Activated CD8-positive, alpha-beta T cell treated with anti-CD3 and anti-CD28 coated beads for 36 hours (primary cell): ENCODE measurements at places on chromosomes 2 and 18.

DNA sequence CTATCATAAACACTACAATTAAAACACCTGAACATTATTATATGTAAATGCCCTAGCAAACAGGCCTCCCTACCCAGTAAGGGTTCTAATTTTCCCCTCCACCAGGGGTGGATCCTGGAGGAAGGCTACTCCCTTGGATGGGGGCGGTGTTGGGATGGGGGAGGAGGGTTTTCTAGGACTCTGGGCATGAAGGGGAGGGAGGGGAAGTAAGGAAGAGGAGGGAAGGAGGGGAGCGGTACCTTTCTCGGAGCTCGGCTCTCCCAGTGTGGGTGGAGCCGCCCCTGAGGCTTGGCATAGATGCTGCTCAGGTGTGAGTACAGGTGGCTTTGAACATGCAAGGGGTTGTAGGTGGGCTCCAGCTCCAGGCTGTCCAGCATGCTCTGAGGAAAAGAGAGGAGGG, 5.4 kb downstream of the DOK1 start:
- peaks cover 7% of the 10 kb centered on the region for H3K36me3 ChIP-seq
- H3K27me3 ChIP-seq, result peaks cover 23% of the 10 kb centered on the region
- DNase-seq, result no peak
- H3K4me1 ChIP-seq, result peaks cover 14% of the 10 kb centered on the region
- H3K27ac ChIP-seq, result no peak overlapping the region

- H3K27ac ChIP-seq, result no peak overlapping the region
- no peak overlapping the region for H3K4me3 ChIP-seq
- DNase-seq, result no peak
- peaks cover 10% of the 10 kb centered on the region for H3K27me3 ChIP-seq
These were observed 16.4 kb upstream of the ZNF385B start for GRCh38 chr2:179877601-179878364.

- DNase-seq, result no peak
- H3K27ac ChIP-seq, result no peak overlapping the region
- peaks cover 6% of the 10 kb centered on the region for H3K27me3 ChIP-seq
- H3K4me3 ChIP-seq, result no peak overlapping the region
- H3K4me1 ChIP-seq, result no peaks in the 10 kb centered on the region
These were observed 613.9 kb downstream of the IRS1 start for GRCh38 chr2:226185616-226186211.

- peaks cover 16% of the 10 kb centered on the region for H3K27me3 ChIP-seq
- no peak overlapping the region for H3K27ac ChIP-seq
- H3K4me3 ChIP-seq, result no peak overlapping the region
- no peaks in the 10 kb centered on the region for H3K36me3 ChIP-seq
- H3K4me1 ChIP-seq, result no peaks in the 10 kb centered on the region
- no peak for DNase-seq
These were observed 36.6 kb upstream of the TWIST2 start for GRCh38 chr2:238811293-238811692.

DNA sequence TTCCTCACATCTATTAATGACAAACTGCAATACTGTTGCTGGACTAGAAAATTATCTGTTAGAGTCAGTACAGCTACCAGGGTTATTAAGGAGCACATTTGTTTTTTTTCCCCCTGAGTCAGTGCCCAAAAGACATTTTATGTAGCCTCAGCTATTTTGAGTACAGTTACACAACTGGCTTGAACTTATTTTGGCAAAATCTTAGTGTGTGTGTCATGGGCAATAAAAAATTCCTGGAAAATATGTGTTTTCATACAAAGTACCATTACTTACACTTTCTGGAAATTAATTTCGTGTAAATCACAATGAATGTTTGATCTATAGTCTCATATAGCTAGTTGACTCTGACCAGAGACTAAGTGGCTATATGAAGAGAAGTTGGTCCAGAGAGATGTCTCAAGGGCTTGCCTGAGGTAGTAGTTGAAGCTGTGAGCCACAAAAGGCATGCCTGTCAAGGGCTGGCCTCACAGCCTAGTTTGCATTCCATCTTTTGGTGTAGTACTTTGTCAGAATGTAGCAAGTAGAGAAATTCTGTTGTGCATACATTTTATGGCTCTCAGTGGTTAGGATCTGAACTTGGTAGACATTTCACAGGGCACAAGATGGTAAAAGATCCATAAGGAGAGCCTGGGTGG, 283.4 kb downstream of the MTX2 start:
- H3K27ac ChIP-seq, result no peak overlapping the region
- H3K4me1 ChIP-seq, result peaks cover 7% of the 10 kb centered on the region
- DNase-seq, result no peak
- H3K4me3 ChIP-seq, result no peak overlapping the region

DNA sequence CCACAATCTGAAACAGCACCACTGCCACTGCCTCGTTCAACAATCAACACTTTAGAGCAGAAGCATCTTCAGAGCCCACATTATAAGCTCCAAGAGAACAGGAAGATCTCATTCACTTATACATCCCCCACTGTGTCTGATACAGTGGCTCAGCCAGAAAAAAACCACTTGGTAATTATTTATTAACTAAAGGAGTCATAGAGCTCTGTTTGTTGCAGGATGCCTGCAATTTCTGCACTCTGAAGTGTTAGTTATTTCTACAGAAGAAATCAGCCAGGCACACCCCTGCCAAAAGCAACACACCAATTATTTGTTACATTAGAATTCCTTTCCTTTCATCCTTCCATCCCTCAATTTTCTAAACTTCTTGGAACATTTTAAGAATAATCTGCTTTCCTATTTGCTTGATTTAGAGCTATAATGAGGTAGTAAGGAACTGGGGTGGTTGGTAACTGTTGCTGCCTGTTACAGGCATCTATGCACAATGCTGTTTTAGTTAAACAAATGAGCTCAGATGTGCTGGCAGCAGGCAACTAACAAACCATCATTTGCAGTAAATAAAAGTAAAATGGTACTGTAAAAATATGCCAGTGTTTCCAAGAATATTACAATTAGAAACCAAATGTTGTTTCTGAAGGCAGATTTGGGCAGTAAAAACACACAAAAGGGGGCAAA, 59.9 kb downstream of the DYM start:
- peaks cover 38% of the 10 kb centered on the region for H3K4me1 ChIP-seq
- peaks cover 11% of the 10 kb centered on the region for H3K36me3 ChIP-seq
- DNase-seq, result no peak
- H3K27ac ChIP-seq, result no peak overlapping the region

DNA sequence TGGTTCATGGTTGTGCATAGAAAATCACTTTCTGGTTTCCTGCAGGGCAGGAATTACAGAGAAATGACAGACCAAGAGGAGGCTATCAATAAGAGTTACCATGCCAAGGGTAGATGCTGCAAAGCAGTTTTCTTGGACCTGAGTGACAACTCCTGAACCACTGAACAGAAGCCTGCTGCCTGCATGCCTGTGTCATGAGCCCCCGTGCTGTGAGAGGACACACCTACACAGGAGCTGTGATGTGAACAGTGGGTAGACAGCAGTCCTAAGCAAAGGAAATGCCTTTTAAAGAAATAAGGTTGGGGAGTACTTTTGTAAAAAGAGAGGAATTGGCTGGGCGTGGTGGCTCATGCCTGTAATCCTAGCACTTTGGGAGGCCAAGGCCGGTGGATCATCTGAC, 54.2 kb upstream of the CREB1 start:
- no peaks in the 10 kb centered on the region for H3K27me3 ChIP-seq
- peak; percentile 17 for DNase-seq

- H3K36me3 ChIP-seq, result no peaks in the 10 kb centered on the region
- H3K4me3 ChIP-seq, result no peak overlapping the region
- no peak for DNase-seq
- H3K27ac ChIP-seq, result no peak overlapping the region
These were observed 30.3 kb upstream of the B3GNT7 start for GRCh38 chr2:231364961-231365810.

DNA sequence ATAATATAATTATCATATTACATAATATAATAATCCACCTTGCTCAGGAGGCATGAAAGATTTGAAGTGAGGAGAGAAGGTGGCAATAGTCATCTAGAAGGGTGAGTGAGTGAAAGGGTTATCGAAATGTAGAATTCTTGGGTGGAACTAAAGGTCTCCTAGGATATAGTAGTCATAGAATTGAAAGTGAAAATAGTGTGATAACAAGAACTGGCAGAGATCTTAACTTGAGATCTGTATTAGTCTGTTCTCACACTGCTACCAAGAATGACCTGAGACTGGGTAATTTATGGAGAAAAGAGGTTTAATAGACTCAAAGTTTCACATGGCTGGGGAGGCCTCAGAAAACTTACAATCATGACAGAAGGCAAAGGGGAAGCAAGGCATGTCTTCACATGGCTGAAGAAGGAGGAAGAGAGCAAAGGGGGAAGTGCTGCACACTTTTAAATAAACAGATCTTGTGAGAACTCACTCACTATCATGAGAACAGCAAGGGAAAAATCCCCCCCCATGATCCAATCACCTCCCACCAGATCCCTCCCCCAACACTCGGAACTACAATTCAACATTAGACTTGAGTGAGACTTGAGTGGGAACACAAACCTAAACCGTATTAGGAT, 351.5 kb downstream of the NR4A2 start:
- no peaks in the 10 kb centered on the region for H3K36me3 ChIP-seq
- H3K27me3 ChIP-seq, result no peaks in the 10 kb centered on the region
- H3K27ac ChIP-seq, result no peak overlapping the region
- no peaks in the 10 kb centered on the region for H3K4me1 ChIP-seq
- H3K4me3 ChIP-seq, result no peak overlapping the region

DNA sequence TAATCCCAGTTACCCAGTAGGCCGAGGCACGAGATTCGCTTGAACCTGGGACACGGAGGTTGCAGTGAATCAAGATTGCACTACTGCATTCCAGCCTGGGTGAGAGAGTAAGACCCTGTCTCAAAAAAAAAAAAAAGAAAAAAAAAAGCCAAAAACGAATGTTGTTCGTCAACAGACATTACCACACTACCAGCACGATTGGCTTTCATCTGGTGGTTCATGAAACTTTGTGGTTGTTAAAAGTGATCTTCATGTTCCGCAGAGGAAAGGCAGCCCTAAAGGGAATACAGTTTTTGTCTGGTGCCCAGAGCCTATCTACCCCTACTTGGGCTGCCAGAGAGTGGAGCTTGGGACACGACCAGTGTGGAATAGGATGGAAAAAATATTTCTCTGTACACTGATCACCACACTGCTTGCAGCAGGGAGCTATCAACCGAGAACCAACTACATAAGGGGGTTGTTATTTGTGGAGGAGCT, 13.6 kb upstream of the CXCR4 start:
- no peaks in the 10 kb centered on the region for H3K36me3 ChIP-seq
- peaks cover 96% of the 10 kb centered on the region for H3K4me1 ChIP-seq
- peaks cover 5% of the 10 kb centered on the region for H3K27me3 ChIP-seq

- no peaks in the 10 kb centered on the region for H3K36me3 ChIP-seq
- H3K4me3 ChIP-seq, result no peak overlapping the region
- H3K27ac ChIP-seq, result no peak overlapping the region
These were observed 232.6 kb downstream of the LDLRAD4 start for GRCh38 chr18:13451213-13451540.

DNA sequence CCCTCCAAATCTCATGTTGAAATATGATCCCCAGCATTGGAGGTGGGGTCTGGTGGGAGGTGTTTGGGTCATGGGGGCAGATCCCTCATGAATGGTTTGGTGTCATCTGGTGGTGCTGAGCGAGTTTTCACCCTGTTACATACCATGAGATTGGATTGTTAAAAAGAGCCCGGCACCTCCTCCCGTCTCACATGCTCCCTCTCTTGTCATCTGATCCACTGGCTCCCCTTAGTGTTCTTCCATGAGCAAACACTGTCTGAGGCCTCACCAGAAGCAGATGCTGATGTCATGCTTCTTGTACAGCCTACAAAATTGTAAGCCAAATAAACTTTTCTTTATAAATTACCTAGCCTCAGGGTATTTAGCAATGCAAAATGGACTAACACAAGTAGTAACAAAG, 405.0 kb upstream of the SLC39A10 start:
- DNase-seq, result no peak
- H3K27me3 ChIP-seq, result no peaks in the 10 kb centered on the region
- H3K27ac ChIP-seq, result no peak overlapping the region
- H3K4me1 ChIP-seq, result no peaks in the 10 kb centered on the region

DNA sequence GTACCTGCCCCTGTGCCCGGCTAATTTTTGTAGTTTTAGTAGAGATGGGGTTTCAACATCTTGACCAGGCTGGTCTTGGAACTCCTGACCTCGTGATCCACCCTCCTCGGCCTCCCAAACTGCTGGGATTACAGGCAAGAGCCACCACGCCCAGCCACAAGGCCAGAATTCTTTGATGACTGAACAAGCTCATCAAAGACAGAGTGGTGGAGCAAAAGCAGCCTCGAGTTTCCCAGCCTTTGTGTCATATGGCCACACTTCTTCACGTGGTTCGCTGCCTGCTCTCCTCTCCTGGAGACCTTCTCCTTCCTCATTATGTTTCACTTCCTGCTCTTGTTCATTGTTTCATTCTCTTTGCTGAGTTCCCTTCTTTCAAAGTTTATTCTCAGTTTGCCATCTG, 9.9 kb upstream of the NPC1 start:
- H3K4me1 ChIP-seq, result no peaks in the 10 kb centered on the region
- H3K36me3 ChIP-seq, result no peaks in the 10 kb centered on the region
- no peak overlapping the region for H3K27ac ChIP-seq
- no peaks in the 10 kb centered on the region for H3K27me3 ChIP-seq
- H3K4me3 ChIP-seq, result no peak overlapping the region

GRCh38 chr2:227082286-227082685, 81.7 kb downstream of the COL4A4 start:
- H3K27me3 ChIP-seq, result peaks cover 10% of the 10 kb centered on the region
- H3K4me3 ChIP-seq, result no peak overlapping the region
- H3K36me3 ChIP-seq, result no peaks in the 10 kb centered on the region
- no peaks in the 10 kb centered on the region for H3K4me1 ChIP-seq
- no peak overlapping the region for H3K27ac ChIP-seq

DNA sequence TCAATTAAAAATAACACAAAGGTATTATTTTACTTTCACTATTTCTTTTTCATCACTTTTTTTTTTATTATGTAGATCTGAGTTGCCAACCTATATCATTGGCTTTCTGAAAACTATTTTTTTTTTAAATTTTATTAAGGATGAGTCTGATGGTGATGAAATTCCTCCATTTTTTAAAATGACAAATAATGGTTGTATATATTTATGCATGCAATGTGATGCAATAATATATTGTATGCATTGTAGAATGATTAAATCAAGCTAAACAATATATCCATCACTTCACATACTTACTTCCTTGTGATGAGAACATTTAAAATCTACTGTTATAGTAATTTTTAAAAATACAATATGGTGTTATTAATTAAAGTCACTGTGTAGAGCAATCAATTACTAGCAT, 1081.6 kb downstream of the CNTNAP5 start:
- no peak for DNase-seq
- no peak overlapping the region for H3K4me3 ChIP-seq
- no peaks in the 10 kb centered on the region for H3K4me1 ChIP-seq
- H3K27ac ChIP-seq, result no peak overlapping the region

DNA sequence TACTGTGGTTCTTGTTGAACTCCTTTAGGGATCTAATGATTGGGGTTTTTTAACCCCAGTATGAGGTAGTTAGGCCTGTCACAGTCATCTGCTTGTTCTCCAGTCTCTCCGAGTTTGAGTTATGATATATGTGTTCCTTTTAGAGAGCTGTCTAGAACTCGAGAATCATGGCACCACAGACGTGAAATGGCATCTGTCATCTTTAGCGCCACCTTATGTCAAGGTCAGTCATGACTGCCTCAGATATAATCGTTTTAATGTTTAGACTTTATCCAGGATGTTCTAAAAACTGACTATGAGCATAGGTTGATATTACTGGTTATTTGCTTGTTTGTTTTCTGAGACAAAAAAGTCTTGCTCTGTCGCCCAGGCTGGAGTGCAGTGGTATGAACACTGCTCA, 112.2 kb downstream of the CEP192 start:
- H3K27ac ChIP-seq, result no peak overlapping the region
- peaks cover 77% of the 10 kb centered on the region for H3K36me3 ChIP-seq
- H3K27me3 ChIP-seq, result no peaks in the 10 kb centered on the region
- no peaks in the 10 kb centered on the region for H3K4me1 ChIP-seq
- DNase-seq, result no peak

GRCh38 chr2:140861666-140862065, 1269.2 kb downstream of the LRP1B start:
- no peak overlapping the region for H3K4me3 ChIP-seq
- no peaks in the 10 kb centered on the region for H3K27me3 ChIP-seq
- H3K27ac ChIP-seq, result no peak overlapping the region
- no peaks in the 10 kb centered on the region for H3K36me3 ChIP-seq
